ENCODE measurements at places on chromosomes 7 and 10. TPM values are rescaled to one million over a fixed set of nuclear protein-coding genes. Genes with fewer than 3 reads are reported as not detected.
A peak's percentile ranks its signal among the peaks of the same experiment; 100 is the strongest.

Gene PDE6C
- not detected for total RNA-seq

Gene GIMAP2
- total RNA-seq, result 40.1 TPM

Gene SUMF2
- 117 TPM for total RNA-seq

Gene FFAR4
- not detected for total RNA-seq

Gene TSPAN12
- not detected for total RNA-seq

DNA sequence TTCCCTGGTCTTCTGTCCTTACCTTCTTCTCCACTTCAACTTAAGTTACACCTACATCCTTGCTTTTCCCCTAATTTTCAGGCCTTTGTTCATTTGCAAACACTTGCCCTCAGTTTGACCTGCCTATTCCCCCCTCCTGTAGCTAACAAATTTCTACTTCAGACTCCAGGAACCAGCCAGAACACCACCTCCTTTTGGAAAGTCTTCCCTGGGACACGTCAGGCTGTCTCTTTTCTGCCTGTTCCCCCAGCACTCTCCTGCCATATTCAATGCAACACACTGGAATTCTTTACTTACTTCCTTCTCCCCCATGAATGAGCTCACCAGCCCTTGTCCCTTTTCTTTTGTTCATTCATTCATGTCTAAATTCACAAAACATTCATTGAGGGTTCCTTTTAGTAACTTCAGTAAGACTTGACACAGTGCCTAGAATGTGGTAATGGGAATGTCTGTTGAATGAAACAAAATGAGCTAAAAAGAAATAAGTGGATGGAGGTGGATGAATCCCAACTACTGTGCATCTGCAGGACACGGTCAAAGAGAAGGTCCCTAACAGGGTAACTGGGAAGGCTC is 478.0 kb downstream of the KCNMA1 start:
- no peak overlapping the region for H3K27ac ChIP-seq
- no peaks in the 10 kb centered on the region for H3K36me3 ChIP-seq
- H3K4me3 ChIP-seq, result no peak overlapping the region
- no peaks in the 10 kb centered on the region for H3K4me1 ChIP-seq
- H3K27me3 ChIP-seq, result peaks cover 17% of the 10 kb centered on the region

DNA sequence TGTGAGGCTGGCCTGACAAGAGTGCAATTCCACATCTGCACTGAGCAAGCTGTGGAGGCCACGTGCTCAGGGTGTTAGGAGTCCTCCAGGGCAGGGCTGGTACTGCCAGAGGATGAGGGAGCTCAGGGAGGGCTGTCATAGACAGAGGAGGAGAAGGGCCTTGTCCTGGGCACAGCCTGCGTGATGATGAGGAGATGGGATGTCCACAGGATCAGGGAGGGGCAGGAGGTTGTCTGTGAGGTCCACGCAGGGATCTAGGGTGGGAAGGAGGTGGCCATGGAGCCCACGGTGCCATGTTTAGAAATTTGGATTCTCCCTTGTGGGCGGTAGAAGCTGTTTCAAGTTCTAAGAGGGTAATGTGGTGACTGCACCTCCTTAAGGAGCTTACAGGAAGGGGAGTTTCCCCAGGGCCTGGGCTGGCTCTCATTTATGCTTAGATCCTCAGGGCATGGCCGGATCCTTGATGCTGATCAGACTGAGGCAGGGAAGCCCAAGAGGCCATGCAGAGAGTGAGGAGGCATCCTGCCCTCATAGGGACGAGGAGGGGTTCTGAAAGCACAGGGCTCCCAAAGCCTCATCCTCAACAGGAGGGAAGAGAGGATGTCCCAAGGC is 30.3 kb downstream of the CHAT start:
- H3K4me1 ChIP-seq, result peaks cover under 1% of the 10 kb centered on the region
- H3K27me3 ChIP-seq, result peaks cover 6% of the 10 kb centered on the region
- DNase-seq, result no peak
- H3K36me3 ChIP-seq, result no peaks in the 10 kb centered on the region
- no peak overlapping the region for H3K27ac ChIP-seq

DNA sequence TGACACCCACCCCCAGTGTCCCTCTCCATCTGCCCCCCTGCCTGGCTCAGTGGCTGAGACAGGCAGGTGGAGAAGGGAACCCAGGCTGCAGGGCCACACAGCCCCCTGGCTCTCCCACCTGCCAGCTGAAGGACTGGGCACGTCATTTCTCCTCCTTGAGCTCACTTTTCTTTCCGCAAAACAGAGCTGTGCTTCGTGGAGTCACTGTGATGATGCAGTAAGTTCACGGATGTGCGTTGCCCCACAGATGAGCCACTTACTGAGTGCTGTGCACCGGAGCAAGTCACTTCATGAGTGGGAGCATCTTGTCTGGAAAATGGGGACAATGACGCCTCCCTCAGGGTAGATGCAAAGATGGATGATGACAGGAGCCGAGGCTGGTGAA is 2.7 kb downstream of the OPN4 start:
- DNase-seq, result no peak
- no peaks in the 10 kb centered on the region for H3K27me3 ChIP-seq
- H3K27ac ChIP-seq, result no peak overlapping the region
- H3K4me1 ChIP-seq, result no peaks in the 10 kb centered on the region

- no peaks in the 10 kb centered on the region for H3K27me3 ChIP-seq
- no peaks in the 10 kb centered on the region for H3K4me1 ChIP-seq
- H3K27ac ChIP-seq, result no peak overlapping the region
- H3K4me3 ChIP-seq, result no peak overlapping the region
- H3K36me3 ChIP-seq, result no peaks in the 10 kb centered on the region
Observed at GRCh38 chr10:130740915-130741750, 570.4 kb downstream of the TCERG1L start.

- H3K27me3 ChIP-seq, result no peaks in the 10 kb centered on the region
- peaks cover 20% of the 10 kb centered on the region for H3K36me3 ChIP-seq
- no peak for DNase-seq
- peak overlapping the region; percentile 99 for H3K4me3 ChIP-seq
Observed at GRCh38 chr7:101218236-101219125, 516 bp downstream of the ZNHIT1 start.

GRCh38 chr10:34959321-34959720 is 130.8 kb downstream of the CUL2 start:
- no peaks in the 10 kb centered on the region for H3K36me3 ChIP-seq
- H3K27ac ChIP-seq, result no peak overlapping the region
- no peaks in the 10 kb centered on the region for H3K27me3 ChIP-seq
- no peaks in the 10 kb centered on the region for H3K4me1 ChIP-seq

DNA sequence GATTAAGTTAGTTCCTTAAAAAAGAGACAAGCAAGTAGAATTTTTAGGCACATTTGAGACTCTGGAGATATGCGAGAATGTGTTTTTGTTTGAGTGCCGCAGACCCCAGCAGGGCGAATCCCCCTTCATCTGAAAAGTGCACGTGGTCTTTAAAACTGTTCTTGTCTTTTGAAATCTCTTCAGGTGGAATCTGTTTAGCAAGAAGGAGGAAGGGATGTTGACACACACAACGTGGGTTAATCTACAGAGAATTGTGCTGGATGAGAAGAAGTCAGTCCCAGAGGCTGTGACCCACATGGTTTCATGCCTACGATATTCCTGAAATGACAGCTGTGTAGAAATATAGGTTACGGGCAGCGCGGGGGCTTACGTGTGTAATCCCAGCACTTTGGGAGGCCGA is 27.1 kb upstream of the ZFAND2A start:
- peaks cover 6% of the 10 kb centered on the region for H3K4me1 ChIP-seq
- DNase-seq, result no peak
- H3K27me3 ChIP-seq, result peaks cover 11% of the 10 kb centered on the region
- H3K27ac ChIP-seq, result no peak overlapping the region

DNA sequence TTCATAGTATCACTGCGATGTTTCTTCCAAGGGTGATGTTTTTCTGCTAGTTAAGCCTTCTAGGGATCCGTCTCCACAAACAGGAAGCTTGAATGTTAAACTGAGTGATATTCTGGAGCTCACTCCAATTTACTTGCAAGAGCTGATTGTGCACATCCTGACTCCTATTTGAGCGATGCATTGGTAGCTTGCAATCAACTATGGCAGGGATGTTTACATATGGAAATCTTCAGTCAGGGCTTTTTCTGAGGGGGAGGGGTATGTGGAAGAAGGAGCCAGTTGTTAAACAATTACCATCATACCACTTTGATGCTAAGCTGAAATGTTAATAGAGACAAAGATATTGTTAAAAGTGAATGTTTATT is 43.2 kb upstream of the NXPH1 start:
- no peak overlapping the region for H3K4me3 ChIP-seq
- H3K27me3 ChIP-seq, result peaks cover 10% of the 10 kb centered on the region
- no peak overlapping the region for H3K27ac ChIP-seq
- H3K36me3 ChIP-seq, result no peaks in the 10 kb centered on the region
- no peak for DNase-seq
- peaks cover 6% of the 10 kb centered on the region for H3K4me1 ChIP-seq

GRCh38 chr7:33601884-33602283 is 303.5 kb upstream of the BMPER start:
- no peak for DNase-seq
- H3K36me3 ChIP-seq, result peaks cover 13% of the 10 kb centered on the region
- no peak overlapping the region for H3K27ac ChIP-seq
- H3K4me3 ChIP-seq, result no peak overlapping the region
- H3K27me3 ChIP-seq, result no peaks in the 10 kb centered on the region

- H3K27me3 ChIP-seq, result peaks cover 10% of the 10 kb centered on the region
- H3K4me3 ChIP-seq, result no peak overlapping the region
- DNase-seq, result peak; percentile 11
- no peak overlapping the region for H3K27ac ChIP-seq
- peaks cover 6% of the 10 kb centered on the region for H3K36me3 ChIP-seq
Observed at GRCh38 chr7:29265208-29265923, 70.8 kb downstream of the CHN2 start.

DNA sequence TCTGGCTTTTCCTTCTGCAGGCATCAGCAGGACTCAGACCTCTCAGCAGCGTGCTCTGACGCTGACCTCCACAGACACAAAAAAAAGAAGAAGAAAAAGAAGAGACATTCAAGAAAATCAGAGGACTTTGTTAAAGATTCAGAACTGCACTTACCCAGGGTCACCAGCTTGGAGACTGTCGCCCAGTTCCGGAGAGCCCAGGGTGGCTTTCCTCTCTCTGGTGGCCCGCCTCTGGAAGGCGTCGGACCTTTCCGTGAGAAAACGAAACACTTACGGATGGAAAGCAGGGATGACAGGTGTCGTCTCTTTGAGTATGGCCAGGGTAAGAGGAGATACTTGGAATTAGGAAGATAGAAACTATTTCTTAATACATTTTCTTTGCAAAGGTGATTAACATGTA is 115.7 kb downstream of the CYTH3 start:
- H3K4me1 ChIP-seq, result peaks cover 2% of the 10 kb centered on the region
- H3K4me3 ChIP-seq, result no peak overlapping the region
- no peaks in the 10 kb centered on the region for H3K27me3 ChIP-seq
- DNase-seq, result no peak

DNA sequence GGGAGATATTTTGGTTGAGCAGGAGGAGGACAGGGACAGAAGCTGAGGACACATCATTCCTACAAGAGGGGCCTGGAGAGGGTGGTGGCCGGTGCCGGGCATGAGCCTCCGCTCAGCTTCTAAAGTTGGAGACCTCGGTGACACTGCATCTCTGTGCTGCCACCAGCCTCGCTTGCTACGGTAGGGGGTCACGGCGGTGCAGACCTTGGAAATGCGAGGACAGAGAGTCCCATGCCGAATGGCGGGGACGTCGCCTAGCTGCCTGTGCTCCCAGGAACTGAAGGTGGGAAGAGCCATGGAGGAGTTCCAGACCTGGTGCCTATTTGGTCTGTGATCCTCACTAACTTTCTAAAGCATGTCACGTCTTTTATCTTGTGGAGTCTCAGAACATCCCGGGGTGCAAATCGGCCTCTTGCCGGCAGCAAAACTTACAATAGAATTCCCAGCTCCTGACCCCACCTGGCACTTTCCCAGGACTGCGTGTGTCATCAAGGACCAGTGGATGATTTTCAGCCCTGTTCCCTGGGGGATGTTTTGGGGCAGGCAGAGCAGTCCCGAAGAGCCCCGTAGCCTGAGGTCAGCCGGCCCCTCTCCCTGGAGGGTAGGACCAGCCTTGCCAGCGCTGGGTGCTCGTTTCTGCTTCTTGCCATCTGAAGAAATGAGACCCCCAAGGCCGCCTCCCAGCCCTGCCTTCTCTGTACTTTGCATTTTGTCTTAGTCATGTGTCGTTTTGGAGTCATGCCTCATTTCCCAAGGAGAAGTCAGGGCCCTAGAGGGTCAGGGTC is 205.8 kb upstream of the SHH start:
- peaks cover 8% of the 10 kb centered on the region for H3K4me1 ChIP-seq
- H3K4me3 ChIP-seq, result no peak overlapping the region
- H3K27me3 ChIP-seq, result peaks cover 1% of the 10 kb centered on the region
- no peaks in the 10 kb centered on the region for H3K36me3 ChIP-seq
- DNase-seq, result no peak
- no peak overlapping the region for H3K27ac ChIP-seq

GRCh38 chr10:32979041-32979440 is 21.0 kb upstream of the ITGB1 start:
- H3K4me1 ChIP-seq, result peaks cover 29% of the 10 kb centered on the region
- H3K4me3 ChIP-seq, result no peak overlapping the region
- DNase-seq, result no peak
- H3K27me3 ChIP-seq, result no peaks in the 10 kb centered on the region

GRCh38 chr10:132942101-132943057 is at the start of gene CFAP46:
TSS of gene CFAP46 (minus strand) at chr10:132942570. CDS start at chr10:132942484, 86 bp downstream.
- peak; percentile 67 for DNase-seq
- H3K36me3 ChIP-seq, result no peaks in the 10 kb centered on the region
- H3K27ac ChIP-seq, result peak within 1 kb of the TSS; percentile 16
- H3K4me1 ChIP-seq, result peaks cover 5% of the 10 kb centered on the region

GRCh38 chr10:70405037-70405824 is 1.3 kb downstream of the EIF4EBP2 start:
- peak; percentile 52 for DNase-seq
- peaks cover 41% of the 10 kb centered on the region for H3K4me1 ChIP-seq
- H3K36me3 ChIP-seq, result peaks cover 24% of the 10 kb centered on the region
- peak overlapping the region; percentile 94 for H3K4me3 ChIP-seq

DNA sequence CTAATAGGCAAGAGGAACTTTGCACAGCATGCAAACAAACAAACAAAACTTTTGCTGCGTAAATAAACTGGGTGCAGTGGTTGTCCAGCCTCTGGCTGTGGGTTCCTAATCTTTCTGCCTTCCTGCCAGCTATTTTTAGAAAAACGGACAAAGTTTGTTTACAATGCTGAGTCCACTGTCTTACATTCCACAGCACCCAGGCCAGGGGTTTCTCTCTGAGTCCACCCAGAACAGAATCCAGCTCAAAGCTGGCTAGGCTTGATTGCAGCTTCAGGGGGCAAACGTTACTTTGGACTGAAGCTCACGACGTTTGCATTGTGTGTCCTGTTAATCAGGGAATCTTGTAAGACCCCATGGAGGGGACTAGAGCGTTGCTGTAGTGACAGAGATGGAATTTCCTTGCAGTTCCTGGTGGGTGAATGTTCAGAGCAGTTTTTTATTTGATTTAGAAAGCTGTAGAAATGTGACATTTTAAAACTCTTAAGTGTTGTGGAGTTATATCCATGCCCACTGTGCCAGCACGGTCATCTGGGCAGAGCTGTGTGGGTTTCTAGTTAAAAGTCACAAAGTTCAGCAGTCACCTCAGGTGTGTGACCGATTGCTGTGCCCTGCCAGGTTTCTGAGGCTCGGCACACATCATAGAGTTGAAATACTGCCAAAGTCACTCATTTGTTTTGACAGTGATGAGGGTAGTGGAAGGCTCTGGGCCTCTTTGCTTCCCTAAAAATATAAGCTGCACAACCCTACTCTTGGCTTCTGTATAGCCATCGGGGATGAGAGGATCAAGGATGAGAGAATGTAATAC is 247.0 kb downstream of the STK31 start:
- peaks cover 4% of the 10 kb centered on the region for H3K27me3 ChIP-seq
- H3K27ac ChIP-seq, result no peak overlapping the region
- no peaks in the 10 kb centered on the region for H3K36me3 ChIP-seq

- H3K27ac ChIP-seq, result no peak overlapping the region
- no peak for DNase-seq
- peaks cover 28% of the 10 kb centered on the region for H3K4me1 ChIP-seq
- no peaks in the 10 kb centered on the region for H3K36me3 ChIP-seq
- peaks cover 14% of the 10 kb centered on the region for H3K27me3 ChIP-seq
Observed at GRCh38 chr7:159022238-159022993, 122.3 kb downstream of the VIPR2 start.
